Foreskin keratinocyte (primary cell): ENCODE measurements at places on chromosomes 6 and 20.

DNA sequence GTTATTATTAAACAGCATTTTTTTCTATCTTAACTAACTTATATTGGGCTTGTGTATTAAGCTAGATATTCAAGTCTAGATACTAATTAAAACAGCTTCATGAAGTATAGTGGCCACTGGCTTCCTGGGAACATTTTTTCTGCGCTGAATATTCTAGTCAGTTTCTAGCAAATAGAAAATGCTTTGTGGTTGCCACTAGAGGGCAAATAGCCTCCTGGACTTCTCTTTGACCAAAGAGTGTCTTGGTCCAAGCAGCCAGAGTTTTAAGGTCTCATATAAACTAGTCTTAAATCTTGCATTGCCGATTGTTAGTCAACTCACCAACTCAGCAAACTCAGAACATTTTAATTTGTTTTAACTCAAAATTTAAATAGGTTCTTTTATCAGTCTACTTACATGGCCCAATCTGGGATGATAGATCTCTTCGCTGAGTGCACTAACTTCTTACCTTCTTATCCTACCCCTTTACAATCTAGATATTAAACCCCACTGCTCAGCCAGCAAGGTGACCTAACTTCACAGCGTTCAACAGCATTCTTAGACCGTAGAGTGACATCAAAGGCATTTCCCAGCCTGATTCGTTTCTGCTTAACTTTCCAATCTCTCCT, 24.6 kb upstream of the ID4 start:
- DNase-seq = no peak

- peak; percentile 73 for DNase-seq
Measured at GRCh38 chr6:140744659-140745320, 1370.3 kb upstream of the CITED2 start.

- no peak for DNase-seq
Measured at GRCh38 chr6:39964094-39964493, 29.8 kb upstream of the MOCS1 start.

DNA sequence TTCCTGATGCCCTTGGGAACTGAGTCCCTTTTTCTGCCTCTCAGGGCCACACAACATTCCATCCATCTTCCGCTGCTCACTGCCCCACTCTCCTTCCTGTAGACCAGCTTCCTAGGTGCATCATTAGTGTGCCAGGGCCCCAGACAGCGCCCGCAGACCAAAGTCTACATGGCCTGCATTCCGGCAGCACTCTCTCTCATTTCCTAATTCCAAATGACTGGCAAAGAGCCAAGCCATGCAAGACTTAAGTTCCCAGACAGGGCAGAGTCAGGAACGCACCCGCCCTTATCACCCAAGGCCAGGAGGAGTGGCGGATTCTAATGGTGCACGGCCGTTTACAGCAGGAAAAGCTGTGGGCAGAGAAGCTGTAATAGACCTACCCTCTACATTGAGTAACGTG, 159.8 kb upstream of the ARID1B start:
- peak; percentile 24 for DNase-seq
